AG04450 (cell line): ENCODE measurements at places on chromosomes 12 and 14.

DNA sequence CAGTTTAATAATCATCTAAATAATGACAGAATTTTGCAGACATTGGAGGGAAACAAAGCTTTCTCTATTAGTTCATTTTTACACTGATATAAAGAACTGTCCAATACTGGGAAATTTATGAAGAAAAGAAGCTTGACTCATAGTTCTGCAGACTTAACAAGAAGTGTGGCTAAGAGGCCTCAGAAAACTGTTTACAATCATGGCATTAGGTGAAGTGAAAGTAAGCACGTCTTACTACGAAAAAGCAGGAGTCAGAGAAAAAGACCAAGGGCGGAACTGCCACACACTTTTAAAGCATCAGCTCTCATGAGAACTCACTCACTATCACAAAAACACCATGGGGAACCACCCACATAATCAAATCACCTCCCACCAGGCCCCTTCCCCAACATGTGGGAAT, 804.4 kb downstream of the FLRT2 start:
- peak; percentile 3 for DNase-seq

GRCh38 chr14:92572050-92572449, 58.5 kb downstream of the RIN3 start:
- DNase-seq = no peak

DNA sequence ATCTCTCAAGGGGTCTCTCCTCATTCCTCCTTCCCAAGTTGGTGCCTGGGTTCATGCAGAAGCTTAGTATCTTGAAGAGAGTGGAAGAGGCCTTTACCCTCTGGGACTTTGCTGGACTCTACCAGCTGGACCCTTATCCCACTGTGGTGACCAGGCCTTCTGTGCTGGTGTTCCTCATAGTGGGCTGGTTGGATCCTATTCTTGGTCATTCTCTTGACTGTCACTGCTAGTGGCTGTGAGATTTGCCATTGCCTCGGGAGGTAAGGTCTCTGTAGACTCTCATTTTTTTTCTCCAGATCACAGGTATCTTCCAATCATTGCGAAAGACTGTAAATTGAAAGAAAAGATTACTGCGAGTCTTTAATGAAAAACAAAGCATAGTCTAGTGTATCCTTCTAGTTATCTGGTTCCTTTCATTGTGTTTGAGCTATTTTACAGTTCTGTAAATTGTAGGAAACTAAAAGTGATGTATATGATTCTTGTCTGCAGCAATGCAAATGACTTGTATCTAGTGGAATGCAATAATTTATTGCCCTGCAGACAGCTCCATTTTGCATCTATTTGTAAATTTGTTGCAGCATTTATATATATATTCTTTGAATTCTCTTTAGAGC, 217.9 kb downstream of the AEBP2 start:
- DNase-seq = no peak

DNA sequence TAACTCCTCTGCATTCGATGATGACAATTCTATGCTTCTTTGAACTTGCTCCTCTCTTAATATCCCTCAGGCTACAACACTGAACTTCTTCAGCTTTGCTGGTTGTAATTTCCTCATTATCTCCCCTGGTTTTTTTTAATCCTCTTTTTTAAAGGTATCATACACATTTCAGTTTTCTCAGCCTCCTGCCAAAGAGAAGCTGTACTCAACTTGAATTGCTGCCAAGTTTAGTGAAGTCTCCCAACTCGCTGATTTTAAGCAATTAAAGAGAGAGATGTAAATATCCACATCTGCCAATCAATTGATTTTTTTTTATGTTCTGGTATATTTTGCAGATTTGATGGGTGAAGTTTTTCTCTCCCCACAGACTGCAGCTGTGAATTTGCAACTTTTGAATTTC, 817.8 kb downstream of the GALC start:
- no peak for DNase-seq

DNA sequence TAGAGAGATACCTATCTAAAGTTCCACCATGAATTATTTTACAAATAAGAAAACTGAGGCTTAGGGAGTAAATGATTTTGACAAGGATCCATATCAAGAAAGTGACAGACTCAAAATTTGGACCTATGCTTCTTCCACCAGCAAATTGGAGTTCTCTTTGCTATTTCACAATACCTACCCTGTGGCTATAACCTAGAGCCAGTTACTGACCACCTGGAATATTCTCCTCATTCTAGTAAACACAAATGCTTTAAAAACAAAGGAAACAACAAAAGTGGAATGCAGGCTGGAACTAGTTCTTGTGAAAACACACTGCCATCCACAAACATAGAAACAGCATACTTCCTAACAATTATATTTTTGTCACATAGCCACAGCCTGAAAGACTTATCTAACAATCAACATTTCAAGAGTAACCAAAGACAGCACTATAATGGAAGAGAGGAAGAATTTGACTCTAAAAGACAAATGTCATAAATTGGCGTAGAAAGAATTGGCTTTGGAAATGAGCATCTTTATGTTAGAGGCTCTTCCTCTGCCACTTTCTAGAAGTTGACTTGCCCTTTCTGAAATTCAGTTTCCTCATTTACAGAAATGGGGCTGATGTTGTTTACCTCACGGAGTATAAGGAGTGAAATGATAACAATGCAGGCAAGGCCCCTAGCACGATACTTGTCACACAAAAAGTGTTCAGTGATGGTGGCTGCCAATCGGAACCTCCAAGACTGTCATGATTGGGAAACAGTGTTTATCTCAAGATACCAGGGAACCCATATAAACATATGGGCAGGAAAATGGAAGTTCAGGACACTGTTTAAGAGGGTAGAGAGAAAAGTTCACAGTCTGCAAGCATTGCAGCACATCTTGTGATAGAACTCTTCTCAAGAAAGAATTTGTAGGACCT, 138.6 kb upstream of the LGR5 start:
- no peak for DNase-seq

DNA sequence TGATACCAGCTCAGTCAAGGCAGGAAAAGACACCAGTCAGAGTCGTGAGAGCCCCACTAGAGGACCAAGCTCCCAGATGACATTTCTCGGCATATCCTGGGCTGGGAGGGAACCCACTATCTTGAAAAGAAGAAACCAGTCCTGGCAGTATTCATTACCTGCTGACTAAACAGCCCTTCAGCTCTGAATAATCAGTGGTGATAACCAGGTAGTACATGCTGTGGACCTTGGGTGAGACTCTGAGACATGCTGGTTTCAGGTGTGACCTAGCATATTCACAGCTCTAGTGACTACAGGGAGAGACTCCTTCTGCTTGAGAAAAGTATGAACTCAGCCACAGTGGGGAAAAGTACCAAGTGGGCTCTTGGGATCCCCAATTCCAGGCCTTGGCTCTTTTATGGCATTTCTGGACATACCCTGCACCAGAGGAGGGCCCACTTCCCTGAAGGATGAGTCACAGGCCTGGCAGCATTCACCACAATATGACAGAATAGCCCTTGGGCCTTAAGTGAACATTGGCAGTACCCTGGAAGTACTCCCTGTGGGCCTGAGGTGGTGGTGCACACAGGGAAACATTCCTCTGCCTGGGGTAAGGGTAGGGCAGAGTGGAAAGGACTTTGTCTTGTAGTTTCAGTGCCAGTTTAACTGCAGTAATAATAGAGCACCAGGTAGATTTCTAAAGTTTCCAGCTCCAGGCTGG, 82.6 kb upstream of the SLC38A4 start:
- no peak for DNase-seq

GRCh38 chr14:59358784-59359183, 106.4 kb downstream of the GPR135 start:
- DNase-seq = no peak
